ENCODE measurements at places on chromosomes 2 and 18.

- no peak for DNase-seq
Observed at GRCh38 chr2:220148471-220149248, 521.2 kb downstream of the SLC4A3 start.

- DNase-seq, result no peak
Observed at GRCh38 chr2:11017921-11018320, 106.2 kb downstream of the KCNF1 start.

DNA sequence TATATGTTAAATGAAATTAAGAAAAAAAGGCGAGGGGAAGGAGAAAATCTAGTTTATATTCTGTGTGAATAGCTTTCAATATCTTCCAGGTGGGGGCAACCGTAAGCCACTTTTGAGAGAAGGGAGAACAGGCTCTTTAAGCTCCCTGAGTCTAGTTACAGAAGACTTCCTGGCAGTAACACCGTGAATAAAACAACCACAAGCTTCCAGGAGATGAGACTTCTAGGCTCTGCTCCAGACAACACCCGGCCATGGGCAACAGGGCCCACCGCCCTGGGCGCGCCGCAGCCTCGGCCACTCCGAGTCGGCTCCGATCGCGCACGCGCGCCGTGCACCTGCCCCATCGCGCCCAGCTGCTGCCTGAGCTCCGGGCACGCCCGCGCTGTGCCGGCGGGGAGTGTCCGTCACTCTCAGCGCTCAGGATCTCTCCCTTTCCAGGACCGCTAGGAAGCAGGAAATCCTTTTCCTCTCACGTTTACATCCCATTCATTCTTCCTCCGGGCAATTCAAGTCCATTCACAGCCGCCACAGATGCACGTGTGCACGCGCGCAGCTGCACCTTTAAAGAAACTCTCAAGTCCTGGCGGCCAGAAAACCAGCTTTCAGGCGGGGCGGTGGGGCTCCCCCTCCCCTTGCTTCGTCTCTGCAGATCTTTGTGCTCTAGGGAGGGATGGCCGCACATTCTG, 19.4 kb upstream of the PAX3 start:
- peak; percentile 18 for DNase-seq

- no peak for DNase-seq
Observed at GRCh38 chr18:61910101-61910500, 17.3 kb upstream of the RNF152 start.

DNA sequence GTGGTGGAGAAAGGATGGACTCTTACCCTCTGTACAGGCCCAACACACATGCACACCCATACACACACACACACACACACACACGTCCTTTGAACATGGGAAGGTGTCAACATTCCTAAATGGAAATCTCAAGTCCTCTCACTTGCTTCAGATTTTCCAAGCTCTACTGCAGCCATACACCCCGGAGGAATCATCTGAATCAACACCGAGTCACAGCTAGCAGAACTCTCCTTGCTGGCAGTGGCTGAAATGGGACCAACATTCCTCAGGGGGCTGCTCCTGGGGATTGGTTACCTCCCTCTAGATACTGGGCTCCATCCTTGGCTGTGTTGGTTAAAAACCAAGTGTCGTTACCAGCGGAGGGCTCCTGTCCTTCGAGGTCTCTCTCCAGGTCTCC, 112.7 kb downstream of the BCL11A start:
- no peak for DNase-seq

- DNase-seq, result no peak
Observed at GRCh38 chr2:124834331-124834730, 809.2 kb downstream of the CNTNAP5 start.

GRCh38 chr2:138494265-138494966, 7.2 kb upstream of the SPOPL start:
- no peak for DNase-seq
